ENCODE measurements at places on chromosomes 3 and 15. TPM values are rescaled to one million over a fixed set of nuclear protein-coding genes. Genes with fewer than 3 reads are reported as not detected.

- no peak for DNase-seq
These were observed 1.2 kb downstream of the TIGIT start for GRCh38 chr3:114294940-114295480.

Gene DUOX1
- not detected for total RNA-seq

- no peak for DNase-seq
These were observed 55.9 kb upstream of the PHLDB2 start for GRCh38 chr3:111803123-111803593.

DNA sequence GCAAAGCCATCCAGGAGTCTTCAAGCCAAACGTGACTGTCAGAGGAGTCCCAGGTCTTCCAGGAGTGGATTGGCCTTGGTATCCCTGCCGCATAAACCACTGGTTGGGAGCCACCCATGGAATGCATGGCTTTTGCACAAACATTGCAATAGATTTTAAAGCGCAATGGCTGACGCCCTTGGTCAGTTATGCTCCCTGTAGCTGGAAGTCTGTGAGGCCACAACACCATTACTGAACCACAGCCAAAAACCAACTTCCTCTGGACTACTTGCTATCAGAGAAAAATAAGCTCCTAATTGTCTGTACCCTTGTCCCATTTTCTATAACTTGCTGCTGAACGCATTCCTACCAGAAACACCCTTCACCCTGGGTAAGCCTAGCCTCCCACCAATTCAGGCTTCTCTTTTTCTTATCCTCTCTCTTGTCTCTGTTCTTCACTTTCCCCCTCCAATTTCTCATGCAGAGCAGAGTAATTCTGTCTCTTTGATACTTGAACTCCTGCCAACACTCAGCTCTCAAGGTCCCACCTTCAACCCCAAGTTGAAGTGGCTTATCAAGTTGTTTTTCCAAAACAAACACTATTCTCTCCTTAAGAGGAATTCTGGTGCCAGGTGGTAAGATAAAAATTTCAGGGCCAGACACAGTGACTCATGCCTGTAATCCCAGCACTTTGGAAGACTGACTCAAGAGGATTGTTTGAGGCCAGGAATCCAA, 176.4 kb upstream of the UBE2E1 start:
- no peak for DNase-seq

DNA sequence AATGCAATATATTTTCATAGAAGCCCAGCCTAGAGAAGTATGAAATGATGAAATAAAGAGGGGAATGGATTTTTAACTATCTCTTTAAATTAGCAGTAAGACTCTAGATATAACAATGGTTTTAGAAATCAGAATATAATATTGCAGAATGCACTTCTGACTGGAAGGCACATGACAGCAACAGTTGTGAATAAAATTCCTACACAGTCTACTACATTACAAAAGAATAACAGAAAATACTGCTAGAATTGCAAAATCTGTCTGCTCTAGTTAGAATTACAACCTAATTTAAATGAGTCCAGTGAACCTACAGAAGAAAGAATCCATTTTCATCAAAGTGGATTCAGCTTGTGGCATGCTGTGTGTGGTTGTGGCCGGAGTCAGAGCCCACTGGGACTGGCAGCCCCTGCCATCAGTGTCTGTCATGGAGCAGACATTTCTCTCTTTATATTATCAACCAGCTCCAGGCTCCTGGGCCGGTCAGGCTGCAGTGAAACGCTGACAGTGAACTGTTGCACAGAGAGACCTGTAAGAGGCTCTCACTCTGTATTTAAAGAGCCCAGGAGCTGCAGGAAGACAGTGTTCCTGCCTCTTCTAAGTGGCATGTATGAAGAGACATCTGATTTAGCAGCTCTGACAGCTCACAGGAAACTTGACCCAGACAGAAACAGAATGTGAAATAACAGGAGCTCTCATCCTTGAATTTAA, 1523.8 kb upstream of the CADM2 start:
- DNase-seq = no peak

GRCh38 chr15:76342382-76343201, 6.0 kb downstream of the ISL2 start:
- DNase-seq = no peak

- no peak for DNase-seq
These were observed 34.6 kb downstream of the CHD2 start for GRCh38 chr15:92934716-92935115.

Gene LMAN1L
- total RNA-seq = not detected

DNA sequence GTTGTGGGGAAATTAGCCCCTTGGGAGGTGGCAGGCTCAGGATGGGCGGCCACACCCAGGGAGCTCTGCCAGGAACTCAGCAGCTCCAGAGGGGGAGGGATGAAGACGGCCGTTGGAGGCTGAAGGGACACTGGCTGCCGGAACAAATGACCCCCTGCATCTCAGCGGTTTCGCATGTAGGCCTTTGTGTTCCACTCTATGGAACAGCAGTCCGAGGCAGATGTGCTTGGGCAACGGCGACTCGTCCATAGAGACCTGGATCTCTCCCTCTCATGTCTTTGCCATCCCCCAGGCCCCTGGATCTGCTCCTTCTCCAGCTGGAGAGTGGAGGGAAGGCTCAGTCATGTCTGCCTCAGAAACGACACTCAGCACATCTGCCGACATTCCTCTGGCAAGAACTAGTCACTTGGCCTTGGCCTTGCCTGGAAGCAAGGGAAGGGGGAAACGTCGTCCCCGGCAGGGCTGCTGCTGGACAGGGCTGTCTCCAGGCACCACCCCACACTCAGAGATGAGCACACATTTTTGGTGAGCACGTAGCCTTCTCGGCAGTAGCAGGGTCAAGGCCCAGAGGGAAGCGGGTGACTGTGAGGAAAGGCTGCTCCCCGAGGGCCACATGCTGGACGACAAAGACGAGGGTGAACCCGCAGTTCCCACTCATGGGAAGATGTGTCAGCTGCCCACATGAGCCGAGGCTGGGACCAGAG, 83.8 kb downstream of the ASB7 start:
- no peak for DNase-seq

Gene GOLGA6L6
- not detected for total RNA-seq

GRCh38 chr15:69990566-69991421, 106.9 kb downstream of the TLE3 start:
- no peak for DNase-seq

DNA sequence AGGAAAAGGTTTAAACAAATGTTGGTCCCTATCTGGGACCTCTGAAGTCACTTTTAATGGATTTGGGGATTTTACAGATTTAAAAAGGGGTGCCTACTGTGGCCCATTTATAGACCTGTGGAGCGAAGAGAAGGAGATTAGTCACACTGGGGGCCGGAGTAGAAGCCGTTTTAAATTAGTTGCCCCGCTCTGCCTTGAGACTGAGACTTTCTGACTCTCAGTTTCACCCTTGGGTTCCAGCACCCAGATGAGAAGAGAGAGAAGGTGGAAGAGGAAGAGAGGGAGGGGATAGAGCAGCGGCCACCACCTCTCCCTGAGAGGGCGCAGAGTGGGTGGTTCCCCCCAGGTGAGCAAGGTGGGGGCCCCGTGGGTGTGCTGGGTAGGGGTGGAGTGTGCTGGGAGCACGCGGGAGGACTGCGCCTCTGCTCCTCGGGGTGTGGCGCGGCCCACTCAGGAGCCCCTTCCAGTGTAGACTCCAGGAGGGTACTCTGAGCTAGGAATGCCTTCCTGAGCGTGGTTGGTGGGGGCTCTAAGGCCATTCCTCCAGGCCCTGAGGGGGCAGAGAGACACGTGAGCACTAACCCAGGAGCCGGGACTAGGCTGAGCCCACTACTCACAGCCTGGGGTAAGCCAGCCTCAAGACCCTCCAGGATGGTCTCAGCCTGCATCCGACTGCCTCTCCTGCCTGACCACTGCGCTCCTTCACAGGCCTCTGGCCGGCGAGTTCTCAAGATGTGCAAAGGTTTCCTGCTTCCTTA, 32.6 kb upstream of the RAB6B start:
- no peak for DNase-seq

GRCh38 chr15:53588773-53589172, 170.7 kb downstream of the WDR72 start:
- no peak for DNase-seq

- no peak for DNase-seq
These were observed 1.3 kb upstream of the PP2D1 start for GRCh38 chr3:20013396-20013795.

Gene CCR8
- total RNA-seq = not detected

DNA sequence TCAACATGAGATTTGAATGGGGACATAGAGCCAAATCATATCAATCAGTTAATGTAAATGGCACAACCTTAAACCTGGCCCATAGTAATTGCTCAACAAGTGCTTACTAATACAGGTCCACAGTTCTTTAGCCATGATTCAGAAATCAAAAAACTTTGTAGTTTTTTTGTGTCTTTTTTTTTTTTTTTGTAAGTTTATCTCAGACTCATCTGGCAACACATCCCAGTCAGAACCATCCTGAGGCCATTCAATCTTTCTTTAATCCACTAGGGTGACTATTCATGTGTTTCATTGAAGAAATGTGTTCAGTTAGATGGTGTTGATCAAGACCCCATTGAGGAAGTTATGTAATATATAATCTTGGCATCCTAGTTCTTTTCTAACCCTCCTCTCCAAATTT, 65.4 kb downstream of the ABI3BP start:
- no peak for DNase-seq

- no peak for DNase-seq
These were observed 47.3 kb downstream of the BDH1 start for GRCh38 chr3:197508461-197508860.

Gene RAD51
- 6.9 TPM for total RNA-seq

- DNase-seq = no peak
These were observed 20.9 kb downstream of the GREM1 start for GRCh38 chr15:32738666-32739065.

- DNase-seq = no peak
These were observed 39.4 kb downstream of the LEO1 start for GRCh38 chr15:51932161-51932560.

DNA sequence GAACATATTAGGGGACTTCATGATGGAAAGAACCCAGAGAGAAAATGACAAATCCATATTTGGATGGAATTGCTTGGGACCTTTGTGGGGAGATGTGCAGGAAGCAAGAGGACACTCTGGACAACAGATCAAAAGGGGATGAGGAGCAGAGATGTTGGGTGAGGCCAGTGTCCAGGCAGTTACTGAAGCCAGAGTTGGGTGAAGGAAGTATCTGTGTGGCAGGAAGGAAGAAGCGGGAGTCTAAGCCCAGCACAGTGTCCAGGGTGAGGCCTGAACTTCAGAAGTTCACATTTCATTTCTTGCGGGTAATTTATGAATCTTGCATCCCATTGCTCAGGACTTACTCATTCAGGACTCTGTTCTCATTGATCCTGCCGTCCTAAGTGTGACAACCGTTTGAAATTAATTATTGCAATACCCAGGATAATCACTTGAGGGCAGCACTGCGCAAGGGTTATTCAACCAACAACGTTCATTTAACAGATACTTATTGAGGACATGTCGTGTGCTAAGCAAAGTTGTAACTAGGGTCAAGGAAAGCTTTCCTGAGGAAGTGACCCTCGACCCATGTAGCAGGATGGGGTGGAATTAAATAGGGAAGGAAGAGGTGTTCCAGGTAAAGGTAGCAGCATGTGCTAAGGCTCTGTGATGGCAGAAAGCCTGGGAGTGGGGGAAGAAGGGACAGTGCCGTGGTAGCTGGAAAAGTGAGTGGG, 61.3 kb upstream of the CMTM8 start:
- no peak for DNase-seq
